ENCODE measurements at places on chromosomes 1 and 21.

- DNase-seq = peak; percentile 78
Measured at GRCh38 chr1:182217071-182217470, 155.6 kb upstream of the ZNF648 start.

GRCh38 chr1:84013708-84014107, 14.8 kb upstream of the TTLL7 start:
- DNase-seq = no peak

DNA sequence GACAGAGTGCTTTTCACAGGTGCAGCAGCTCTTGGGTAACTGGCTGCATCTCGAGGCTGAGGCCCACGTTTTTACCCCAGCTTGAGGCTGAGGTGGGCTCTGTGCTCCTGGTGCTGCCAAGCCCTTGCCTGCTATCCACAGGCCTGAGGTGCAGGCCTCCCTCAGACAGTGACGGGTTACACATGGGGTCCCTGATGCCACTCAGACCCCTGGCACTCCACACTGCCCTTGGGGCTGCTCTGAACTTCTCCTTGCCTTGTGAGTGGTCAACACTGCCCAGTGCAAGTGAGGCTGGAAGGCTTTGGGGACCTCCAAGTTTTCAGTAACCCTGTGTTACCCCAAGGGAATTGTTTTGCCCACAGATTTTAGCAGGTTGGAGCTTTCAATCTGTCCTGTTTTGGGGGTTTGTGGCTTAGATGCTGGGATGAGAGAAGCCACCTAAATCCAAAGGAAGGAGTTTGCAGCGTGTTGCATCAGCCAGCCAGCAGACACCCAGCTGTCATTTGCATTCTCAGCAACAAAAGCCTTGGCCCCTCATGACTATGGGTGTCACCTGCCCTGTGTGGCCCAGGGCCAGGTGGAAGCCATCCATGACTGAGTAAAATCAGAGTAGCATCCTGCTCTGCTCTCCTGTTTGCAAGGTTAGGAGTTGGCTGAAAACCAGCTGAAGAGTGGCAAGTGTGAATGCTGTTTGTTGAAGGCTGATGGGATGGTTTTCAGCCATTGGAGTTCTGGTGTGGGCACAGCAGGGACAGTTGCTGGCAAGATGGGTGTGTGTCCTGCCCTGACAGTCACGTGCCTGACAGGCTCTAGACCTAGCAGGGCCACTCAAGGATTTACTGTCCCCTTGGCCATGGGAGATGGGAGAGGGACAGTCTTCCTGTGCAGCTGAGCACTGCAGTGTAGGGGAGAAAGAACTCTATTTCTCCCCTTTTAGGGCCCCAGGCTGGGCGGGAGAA, 3.2 kb downstream of the RNF187 start:
- peak; percentile 82 for DNase-seq

- no peak for DNase-seq
Measured at GRCh38 chr1:21605964-21606705, 63.0 kb downstream of the RAP1GAP start.

DNA sequence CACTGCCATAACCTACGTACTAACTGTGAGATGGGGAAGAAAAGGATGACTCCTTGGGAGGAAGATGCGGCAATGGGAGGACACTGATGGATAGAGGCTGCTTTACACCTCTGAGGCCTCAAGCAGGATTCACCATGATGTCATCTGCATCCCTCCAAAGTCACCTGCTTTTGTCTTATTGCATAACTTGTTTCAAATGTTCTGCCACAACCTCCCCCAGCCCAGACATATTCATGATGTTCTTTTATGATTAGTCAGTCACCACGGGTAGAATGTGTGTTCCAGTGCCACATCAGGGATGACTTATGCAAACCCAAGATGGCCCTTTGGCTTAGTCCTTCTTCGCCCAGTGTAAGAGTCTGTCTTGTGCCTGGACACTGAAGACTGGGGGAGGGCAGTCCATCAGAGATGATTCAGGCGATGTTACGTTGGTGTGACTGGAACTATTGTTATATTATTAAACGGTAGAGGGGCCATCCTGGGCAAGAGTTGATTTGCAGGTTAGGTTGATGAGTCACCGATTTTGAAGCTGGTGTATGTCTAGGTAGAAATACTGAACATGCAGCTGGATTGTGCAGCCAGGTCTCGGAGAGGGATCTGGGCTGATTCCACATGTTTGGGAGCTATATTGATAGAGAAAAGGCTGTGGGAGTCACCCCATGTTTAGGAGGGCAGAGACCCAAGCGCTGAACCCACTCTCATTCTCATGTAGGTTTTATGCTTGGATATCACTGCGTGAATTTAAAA, 32.6 kb downstream of the RYR2 start:
- no peak for DNase-seq

GRCh38 chr1:182083851-182084486, 22.5 kb upstream of the ZNF648 start:
- no peak for DNase-seq

DNA sequence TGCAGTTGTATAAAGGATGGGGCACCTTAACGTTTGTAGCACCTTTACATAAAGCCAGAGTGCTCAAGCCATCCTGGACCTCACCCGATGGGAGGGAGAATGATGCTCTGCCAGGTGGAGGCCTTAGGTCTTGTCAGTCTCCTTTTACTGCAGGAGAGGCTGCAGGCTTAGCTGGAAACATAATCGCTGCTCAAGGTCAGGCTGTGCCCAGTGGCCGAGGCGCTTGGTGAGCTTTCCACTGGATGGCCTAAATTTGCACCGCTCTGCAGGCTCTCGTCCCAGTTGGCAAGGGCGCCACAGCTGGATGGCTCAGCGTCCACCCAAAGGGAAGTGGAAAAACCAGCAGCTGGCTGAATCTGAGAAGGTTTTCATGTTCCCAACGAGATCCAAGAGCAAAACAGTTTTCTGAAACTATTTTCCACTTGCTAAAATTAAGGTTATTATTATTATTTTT, 438.9 kb downstream of the CAMTA1 start:
- DNase-seq = no peak

DNA sequence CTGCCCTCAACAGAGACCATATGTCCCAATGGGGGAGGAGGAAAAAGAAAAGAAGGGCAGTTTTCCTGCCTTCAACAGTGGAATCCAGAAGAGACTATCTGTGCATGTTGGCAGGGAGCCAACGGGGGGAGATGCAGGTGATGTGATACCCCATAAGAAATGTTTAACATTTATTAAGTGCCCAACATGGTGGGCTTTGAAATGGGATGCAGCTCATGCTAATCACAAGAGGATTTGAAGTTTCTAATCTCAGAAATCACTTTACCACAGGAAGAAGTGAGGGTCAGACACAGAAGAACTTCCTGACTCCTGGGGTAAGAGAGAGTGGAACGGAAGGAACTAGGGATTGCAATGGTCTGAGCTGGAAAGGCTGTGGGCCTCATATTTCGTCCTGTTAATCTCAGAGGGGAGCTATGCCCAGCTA, 16.2 kb downstream of the CSRP1 start:
- DNase-seq = no peak

DNA sequence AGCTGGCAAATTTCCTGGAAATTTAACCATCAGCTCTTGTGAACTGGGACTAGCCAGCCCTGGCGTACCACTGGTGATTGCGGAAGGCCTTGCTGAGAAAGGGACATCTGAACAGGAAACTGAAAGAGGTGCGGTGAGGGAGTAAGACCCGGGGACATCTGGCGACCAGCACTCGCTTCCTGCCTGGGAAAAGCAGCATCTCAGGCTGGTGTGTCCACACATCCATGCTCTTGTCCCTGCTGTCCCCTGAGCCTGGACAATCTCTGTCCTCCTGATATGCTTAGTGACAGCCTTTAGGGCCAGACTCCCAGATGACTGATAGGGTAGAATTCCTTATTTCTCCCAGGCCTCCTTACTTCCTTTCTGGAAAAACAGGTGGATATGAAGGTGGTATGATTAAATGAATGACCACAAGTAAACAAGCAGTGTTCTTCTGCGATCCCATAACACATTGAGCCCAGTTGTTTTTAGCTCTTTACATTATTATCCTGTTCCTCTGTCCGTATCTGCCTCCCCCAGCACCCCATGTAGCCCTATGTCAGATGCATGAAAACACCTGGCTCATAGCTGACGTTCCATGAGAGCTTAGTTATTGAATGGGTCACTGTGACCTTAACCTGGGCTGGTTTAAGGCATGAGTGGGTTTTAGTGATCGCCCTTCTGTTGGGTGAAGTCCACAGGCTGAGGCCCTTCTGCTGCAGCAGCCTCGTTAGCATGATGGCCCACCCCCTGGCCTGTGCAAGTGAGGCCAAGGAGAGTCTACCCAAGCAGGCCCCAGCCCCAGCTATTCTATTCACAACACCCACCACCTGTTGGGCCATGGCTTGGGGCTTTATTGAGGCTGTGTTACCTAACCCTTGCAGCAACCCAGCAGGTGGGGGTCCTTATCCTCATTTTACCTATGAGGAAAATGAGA, 76.1 kb upstream of the GADD45A start:
- peak; percentile 64 for DNase-seq

Data from AG10803 (cell line).